A549 treated with CpdA at 1 μM for 4 hours (cell line): ENCODE measurements at places on chromosomes 13 and 19. TPM values are rescaled to one million over a fixed set of nuclear protein-coding genes. Genes with fewer than 3 reads are reported as not detected.

Gene VSIG10L
- 6.7 to 10.1 TPM (median 9.5 TPM) in 5 replicates for total RNA-seq

Gene KLF12
- total RNA-seq: 1.6 to 2.7 TPM (median 2.1 TPM) in 5 replicates

Gene KCNC3
- total RNA-seq: 1.2 to 1.8 TPM (median 1.3 TPM) in 5 replicates

Gene PSG2
- not detected in 5 replicates for total RNA-seq

Gene PCDH20
- total RNA-seq: not detected in 5 replicates

Gene KCNRG
- total RNA-seq: 0.42 to 0.72 TPM (median 0.53 TPM) in 5 replicates

Gene CGB1
- 0.27 to 0.64 TPM (median 0.38 TPM) in 3 of 5 replicates, not detected in the others for total RNA-seq

Gene GFY
- 0.22 to 0.31 TPM (median 0.26 TPM) in 4 of 5 replicates, not detected in the other for total RNA-seq

Gene MBD3L3
- total RNA-seq: not detected in 5 replicates

Gene CCDC169
- total RNA-seq: 0.30 to 0.47 TPM (median 0.40 TPM) in 5 replicates

Gene ZNF491
- total RNA-seq: not detected in 5 replicates

Gene CAPNS1
- 1,446 to 2,206 TPM (median 2,101 TPM) in 5 replicates for total RNA-seq

Gene CCL25
- total RNA-seq: not detected in 5 replicates

Gene XAB2
- 22.6 to 28.9 TPM (median 26.4 TPM) in 5 replicates for total RNA-seq

Gene IZUMO4
- 0.46 to 0.97 TPM (median 0.55 TPM) in 5 replicates for total RNA-seq

Gene IZUMO2
- not detected in 5 replicates for total RNA-seq

Gene TNNI3
- total RNA-seq: 6.7 to 8.9 TPM (median 7.7 TPM) in 5 replicates

Gene ZNF492
- not detected in 5 replicates for total RNA-seq

Gene ACP7
- total RNA-seq: 0.15 to 0.19 TPM (median 0.17 TPM) in 5 replicates

Gene ZNF383
- 6.3 to 7.7 TPM (median 6.9 TPM) in 5 replicates for total RNA-seq

Gene KLHL1
- total RNA-seq: not detected in 5 replicates

Gene ZNF723
- not detected in 5 replicates for total RNA-seq

Gene MPV17L2
- total RNA-seq: 8.2 to 13.6 TPM (median 13.0 TPM) in 5 replicates

Gene ATP7B
- total RNA-seq: 1.6 to 2.6 TPM (median 2.5 TPM) in 5 replicates

Gene ZNF565
- total RNA-seq: 3.9 to 4.8 TPM (median 4.0 TPM) in 5 replicates

Gene COMMD6
- total RNA-seq: 116 to 156 TPM (median 142 TPM) in 5 replicates

Gene ITGBL1
- 1.5 to 1.7 TPM (median 1.6 TPM) in 5 replicates for total RNA-seq

Gene TBXA2R
- 0.54 to 0.91 TPM (median 0.74 TPM) in 5 replicates for total RNA-seq

Gene SLC46A3
- total RNA-seq: 1.5 to 1.9 TPM (median 1.7 TPM) in 5 replicates

Gene SELENOV
- not detected in 5 replicates for total RNA-seq

Gene SYCN
- not detected in 5 replicates for total RNA-seq

Gene TMEM150B
- 0.06 to 0.27 TPM (median 0.19 TPM) in 3 of 5 replicates, not detected in the others for total RNA-seq

Gene SMIM17
- total RNA-seq: 0.05 TPM in 1 of 5 replicates, not detected in the others

Gene TCF3
- 50.5 to 72.2 TPM (median 68.7 TPM) in 5 replicates for total RNA-seq

Gene BLVRB
- total RNA-seq: 255 to 344 TPM (median 323 TPM) in 5 replicates

Gene CABP5
- not detected in 5 replicates for total RNA-seq

Gene BRME1
- 0.09 to 0.64 TPM (median 0.46 TPM) in 3 of 5 replicates, not detected in the others for total RNA-seq

Gene PLA2G4C
- total RNA-seq: 9.5 to 15.0 TPM (median 11.2 TPM) in 5 replicates

Gene SH2D3A
- total RNA-seq: 12.0 to 14.8 TPM (median 13.3 TPM) in 5 replicates

Gene C19orf18
- total RNA-seq: 0.08 TPM in 1 of 5 replicates, not detected in the others

Gene TNFAIP8L1
- total RNA-seq: 3.5 to 5.1 TPM (median 4.8 TPM) in 5 replicates

Gene FOXO1
- total RNA-seq: 2.6 to 3.5 TPM (median 3.1 TPM) in 5 replicates

Gene CD22
- 0.59 to 1.4 TPM (median 0.90 TPM) in 5 replicates for total RNA-seq

Gene CFAP97D2
- total RNA-seq: not detected in 5 replicates

Gene CGB3
- 0.09 to 0.44 TPM in 2 of 5 replicates, not detected in the others for total RNA-seq

Gene AZU1
- total RNA-seq: 0.08 to 0.21 TPM (median 0.19 TPM) in 4 of 5 replicates, not detected in the other

Gene CEBPA
- total RNA-seq: 4.8 to 8.9 TPM (median 7.5 TPM) in 5 replicates

Gene PEAK3
- total RNA-seq: not detected in 5 replicates

Gene SSC5D
- total RNA-seq: 0.38 to 1.5 TPM (median 0.61 TPM) in 5 replicates

Gene CASP14
- not detected in 5 replicates for total RNA-seq

Gene LGALS7
- total RNA-seq: 0.32 TPM in 1 of 5 replicates, not detected in the others

Gene CPB2
- total RNA-seq: not detected in 5 replicates

Gene GRAMD1A
- 119 to 143 TPM (median 132 TPM) in 5 replicates for total RNA-seq
